ENCODE measurements at places on chromosomes 5 and 9.

- no peak for DNase-seq
Observed at GRCh38 chr9:128145536-128145935, 3.7 kb upstream of the LCN2 start.

- DNase-seq = no peak
Observed at GRCh38 chr9:2718001-2718697, 839 bp downstream of the KCNV2 start.

- no peak for DNase-seq
Observed at GRCh38 chr9:35508069-35508468, 18.2 kb downstream of the RUSC2 start.

DNA sequence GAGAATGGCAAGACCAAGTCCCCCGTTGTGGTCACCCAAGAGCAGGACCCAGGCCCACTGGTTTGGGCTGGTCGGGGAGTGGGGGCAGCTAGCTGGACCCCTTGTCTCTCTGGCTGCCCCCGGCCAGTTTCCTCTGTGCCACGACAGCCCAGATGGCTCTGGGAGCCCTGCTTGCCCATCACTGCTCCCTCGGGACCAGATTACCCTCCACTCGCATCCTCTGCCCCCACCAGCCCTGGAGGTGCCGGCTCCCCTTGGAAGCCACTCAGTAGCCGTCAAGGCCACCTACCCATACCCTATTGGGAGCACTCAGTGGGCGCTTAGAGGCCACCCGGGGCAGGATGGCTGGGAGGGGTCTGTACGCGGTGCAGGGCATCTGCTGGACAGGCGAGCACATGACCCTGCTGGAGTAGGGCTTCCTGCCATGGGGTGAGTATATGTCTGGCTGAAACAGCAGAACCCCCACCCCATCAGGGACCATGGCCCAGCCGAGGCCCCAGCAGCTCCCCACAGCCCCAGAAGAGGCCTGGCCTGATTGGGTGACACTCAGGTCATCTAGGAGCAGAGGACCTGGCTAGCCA, 70.0 kb downstream of the ZNF354C start:
- DNase-seq = no peak

- DNase-seq = no peak
Observed at GRCh38 chr9:86491468-86492266, 137.5 kb upstream of the TUT7 start.

DNA sequence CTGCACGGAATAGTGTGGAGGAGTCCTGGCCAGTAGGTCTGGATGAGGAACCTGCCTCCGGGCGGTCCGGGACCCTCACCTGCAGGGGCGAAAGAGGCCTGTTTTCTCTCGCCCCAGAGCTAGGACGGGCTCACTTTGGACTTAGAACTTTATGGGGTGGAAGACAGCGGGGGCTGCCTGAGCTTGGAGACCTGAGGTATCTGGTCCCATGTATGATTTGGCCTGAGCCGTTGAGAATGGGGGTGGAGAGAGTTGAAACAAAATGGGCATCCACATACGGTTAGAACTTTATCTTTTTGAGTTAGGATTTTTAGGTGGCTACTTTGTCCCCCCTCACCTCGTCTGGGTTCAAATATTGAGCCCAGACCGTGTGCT, 681 bp upstream of the ETF1 start:
- DNase-seq = no peak
